NCI-H2081 treated with DMSO at 0.1 percent for 48 hours (cell line): ENCODE measurements at places on chromosomes 11 and 22.

DNA sequence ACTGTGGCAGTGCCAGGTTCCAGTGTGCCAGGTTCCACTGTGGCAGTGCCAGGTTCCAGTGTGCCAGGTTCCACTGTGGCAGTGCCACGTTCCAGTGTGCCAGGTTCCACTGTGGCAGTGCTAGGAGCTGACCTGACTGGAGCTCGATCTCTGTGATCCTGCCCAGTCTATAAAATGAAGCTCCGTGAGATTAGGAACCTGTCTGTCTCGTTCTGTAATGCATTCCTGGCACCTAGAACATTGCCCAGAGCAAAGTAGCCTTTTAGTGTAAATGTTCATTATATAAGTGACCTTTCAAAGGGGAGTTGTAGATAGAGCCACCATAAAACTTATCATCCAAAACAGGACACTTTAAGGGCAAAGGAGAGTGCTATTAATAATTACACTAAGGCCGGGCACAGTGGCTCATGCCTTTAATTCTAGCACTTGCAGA, 36.0 kb downstream of the ART5 start:
- no peak for DNase-seq

- no peak for DNase-seq
Observed at GRCh38 chr11:109221190-109221589, 200.8 kb upstream of the C11orf87 start.

- no peak for DNase-seq
Observed at GRCh38 chr22:20248461-20248978, 19.6 kb downstream of the RTN4R start.

DNA sequence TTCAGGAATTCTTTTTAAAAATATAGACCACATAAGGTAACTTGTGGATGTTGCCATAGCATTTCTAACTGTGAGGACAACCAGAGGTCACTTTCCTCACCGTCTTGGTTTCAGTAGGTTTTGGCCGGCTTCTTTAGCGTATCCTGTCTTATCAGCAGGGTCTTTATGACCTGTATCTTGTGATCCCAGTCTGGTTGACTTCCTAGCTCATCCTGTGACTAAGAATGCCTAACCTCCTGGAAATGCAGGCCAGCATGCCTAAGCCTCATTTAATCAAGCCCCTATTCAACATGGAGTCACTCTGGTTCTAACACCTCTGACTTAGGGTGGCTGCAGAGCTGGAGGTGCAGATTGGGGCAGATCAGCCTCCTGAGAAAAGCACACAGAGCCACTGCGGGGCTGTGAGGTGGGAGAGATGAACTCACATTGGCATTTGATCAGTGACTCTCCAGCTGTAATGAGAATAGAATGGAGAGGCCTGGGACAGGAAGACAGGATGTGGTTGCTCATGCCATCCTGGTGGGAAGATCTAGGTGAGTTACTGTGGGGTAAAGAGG, 41.1 kb upstream of the TOP3B start:
- no peak for DNase-seq

GRCh38 chr11:26025676-26026075, 306.3 kb upstream of the ANO3 start:
- no peak for DNase-seq
